ENCODE measurements at places on chromosomes 2 and 18. TPM values are rescaled to one million over a fixed set of nuclear protein-coding genes. Genes with fewer than 3 reads are reported as not detected.

SMC6 gene
- 8.1 TPM for total RNA-seq

ARHGAP28 gene
- total RNA-seq = 0.66 TPM

DNA sequence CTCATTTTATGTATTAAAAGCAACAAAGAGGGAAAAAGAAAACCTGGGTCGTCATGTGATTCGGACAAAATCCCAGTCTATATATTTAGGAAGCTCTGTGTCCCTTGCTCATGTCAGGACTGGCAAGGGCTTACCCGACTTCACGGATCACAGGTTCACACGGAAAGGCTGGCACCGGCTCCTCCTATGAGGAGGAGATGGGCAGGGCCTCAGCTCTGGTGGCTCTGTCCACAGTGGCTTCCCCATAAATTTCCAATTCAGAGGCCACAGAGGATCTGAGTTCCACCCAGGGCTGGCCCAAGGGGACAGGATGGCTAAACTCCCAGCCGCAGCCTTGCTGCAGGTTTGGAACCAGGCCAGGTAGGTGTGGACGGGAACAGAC is 186.8 kb downstream of the BCL2 start:
- peak overlapping the region; percentile 11 for H3K27ac ChIP-seq
- no peaks in the 10 kb centered on the region for H3K27me3 ChIP-seq
- H3K4me3 ChIP-seq = no peak overlapping the region
- H3K36me3 ChIP-seq = no peaks in the 10 kb centered on the region

UBXN4 gene
- total RNA-seq = 49.5 TPM

ZBTB7C gene
- total RNA-seq = 10.8 TPM

DNA sequence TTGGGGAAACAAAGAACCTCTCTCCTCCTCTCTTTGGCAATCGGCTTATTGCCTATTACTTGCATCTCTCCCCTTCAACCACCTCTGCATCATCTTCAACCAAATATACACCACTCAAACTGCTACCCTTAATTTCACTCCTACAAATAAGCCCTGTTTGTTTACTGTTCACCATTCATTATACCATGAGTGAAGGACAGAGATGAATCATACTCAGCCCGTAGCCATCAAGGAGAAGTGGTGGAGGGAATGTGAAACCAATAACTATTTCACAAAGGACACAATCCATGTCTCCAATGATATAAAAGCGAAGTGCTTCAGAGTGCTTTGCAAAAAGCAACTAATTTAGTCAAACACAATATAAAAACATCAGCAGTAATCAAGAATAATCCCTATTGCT is 76.8 kb downstream of the CACNB4 start:
- no peaks in the 10 kb centered on the region for H3K27me3 ChIP-seq
- H3K27ac ChIP-seq = no peak overlapping the region
- H3K4me3 ChIP-seq = no peak overlapping the region
- no peaks in the 10 kb centered on the region for H3K36me3 ChIP-seq
- peaks cover 5% of the 10 kb centered on the region for H3K4me1 ChIP-seq

EGR4 gene
- total RNA-seq = not detected

DNA sequence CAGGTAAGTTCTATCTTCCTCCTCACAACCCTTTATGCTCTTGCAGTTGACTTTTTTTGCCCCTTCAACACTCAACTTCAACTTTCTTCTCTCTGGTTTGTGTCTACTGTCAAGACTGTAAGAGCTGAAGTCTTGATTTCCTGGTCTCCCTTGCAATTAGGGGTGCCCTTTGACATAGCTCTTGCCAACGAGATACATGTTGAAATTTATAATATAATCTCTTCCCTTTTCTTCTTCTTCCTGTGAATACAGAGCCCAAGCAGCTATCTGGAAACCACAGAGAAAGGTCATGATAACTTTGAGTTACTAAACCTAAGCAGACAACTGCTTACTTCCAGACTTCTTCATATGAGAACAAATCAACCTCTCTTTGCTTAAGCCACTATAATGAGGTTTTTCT is 163.5 kb downstream of the MC4R start:
- H3K4me1 ChIP-seq = no peaks in the 10 kb centered on the region
- H3K27ac ChIP-seq = no peak overlapping the region
- no peaks in the 10 kb centered on the region for H3K36me3 ChIP-seq
- no peak for DNase-seq
- no peak overlapping the region for H3K4me3 ChIP-seq

DNA sequence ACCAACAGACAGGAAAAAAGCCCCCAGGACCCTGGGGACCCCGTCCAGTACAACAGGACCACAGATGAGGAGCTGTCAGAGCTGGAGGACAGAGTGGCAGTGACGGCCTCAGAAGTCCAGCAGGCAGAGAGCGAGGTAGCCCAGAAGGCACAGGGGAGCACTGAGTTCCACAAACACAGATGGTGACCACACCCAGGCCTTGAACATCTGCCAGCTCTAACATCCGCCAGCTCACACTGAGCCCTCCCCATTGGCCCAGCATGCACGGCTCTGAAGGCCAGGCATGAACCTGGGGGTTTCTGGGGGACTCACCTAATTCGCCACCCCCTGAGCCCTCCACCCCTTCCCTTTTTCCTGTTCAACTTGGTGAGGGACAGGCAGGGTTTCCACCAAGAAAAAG is 25.6 kb upstream of the PRLH start:
- DNase-seq = no peak
- no peak overlapping the region for H3K4me3 ChIP-seq
- H3K27ac ChIP-seq = no peak overlapping the region
- no peaks in the 10 kb centered on the region for H3K27me3 ChIP-seq

DNA sequence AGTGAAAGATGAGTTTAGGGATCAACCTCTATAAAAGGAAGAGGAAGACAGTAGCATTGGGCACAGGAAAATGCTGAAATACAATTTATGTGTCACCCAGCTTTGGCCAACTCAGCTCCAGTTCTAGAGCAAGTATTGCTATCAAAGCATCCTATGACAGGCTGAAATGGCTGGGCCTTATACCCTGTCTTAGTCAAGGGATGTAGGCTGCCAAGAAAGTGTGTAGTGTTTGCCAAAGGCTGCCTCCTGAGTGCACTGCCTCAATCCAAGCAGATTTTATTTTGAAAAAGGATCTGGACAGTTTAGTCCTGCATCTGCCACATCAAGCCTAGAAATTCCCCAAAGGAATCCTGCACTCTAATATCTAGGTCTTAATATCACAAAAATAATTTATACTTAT is 359.9 kb upstream of the ZC3H15 start:
- no peak overlapping the region for H3K4me3 ChIP-seq
- peaks cover 9% of the 10 kb centered on the region for H3K4me1 ChIP-seq
- no peaks in the 10 kb centered on the region for H3K27me3 ChIP-seq
- H3K27ac ChIP-seq = no peak overlapping the region
- DNase-seq = no peak

TBR1 gene
- not detected for total RNA-seq

TMEM163 gene
- total RNA-seq = 0.42 TPM

DNA sequence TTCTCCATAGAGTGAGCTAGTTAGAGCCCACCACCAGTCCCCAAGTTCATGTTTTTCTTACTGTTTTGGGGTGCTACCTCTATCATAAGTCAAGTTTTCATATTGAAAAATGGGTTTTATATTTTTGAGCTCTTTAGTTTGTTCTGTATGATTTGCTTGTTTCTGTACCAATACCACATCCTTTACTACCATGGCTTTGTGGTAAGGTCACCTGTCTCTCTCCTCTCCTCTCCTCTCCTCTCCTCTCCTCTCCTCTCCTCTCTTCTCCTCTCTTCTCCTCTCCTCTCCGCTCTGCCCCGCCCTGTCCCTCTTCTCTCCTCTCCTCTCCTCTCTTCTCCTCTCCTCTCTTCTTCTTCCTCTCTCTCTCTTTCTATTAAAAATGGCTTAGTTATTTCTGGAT is 22.1 kb upstream of the LBH start:
- no peak overlapping the region for H3K4me3 ChIP-seq
- H3K27ac ChIP-seq = no peak overlapping the region
- DNase-seq = no peak

DNA sequence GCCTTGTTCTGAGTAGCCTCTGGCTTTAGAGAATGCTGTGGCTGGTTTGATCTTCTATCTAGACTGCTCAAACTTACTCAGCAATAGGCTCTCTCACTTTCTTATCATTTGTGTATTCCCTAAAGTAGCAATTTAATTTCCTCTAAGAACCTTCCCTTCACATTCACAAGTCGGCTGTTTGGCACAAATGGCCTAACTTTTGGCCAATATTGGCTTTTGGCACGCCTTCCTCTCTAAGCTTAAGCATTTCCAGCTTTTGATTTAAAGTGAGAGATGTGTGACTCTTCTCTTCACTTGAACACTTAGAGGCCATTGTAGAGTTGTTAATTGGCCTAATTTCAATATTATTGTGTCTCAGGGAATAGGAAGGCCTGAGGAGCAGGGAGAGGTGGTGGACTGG is 219.5 kb upstream of the PXDN start:
- no peaks in the 10 kb centered on the region for H3K27me3 ChIP-seq
- no peaks in the 10 kb centered on the region for H3K4me1 ChIP-seq
- no peak overlapping the region for H3K27ac ChIP-seq
- H3K4me3 ChIP-seq = no peak overlapping the region
- DNase-seq = no peak

- peaks cover 10% of the 10 kb centered on the region for H3K4me1 ChIP-seq
- no peak overlapping the region for H3K4me3 ChIP-seq
- no peak overlapping the region for H3K27ac ChIP-seq
- no peak for DNase-seq
Measured at GRCh38 chr18:60188958-60189357, 183.6 kb downstream of the MC4R start.

GRCh38 chr18:9563331-9563730 is 51.0 kb downstream of the PPP4R1 start:
- H3K27me3 ChIP-seq = no peaks in the 10 kb centered on the region
- no peak overlapping the region for H3K4me3 ChIP-seq

DNA sequence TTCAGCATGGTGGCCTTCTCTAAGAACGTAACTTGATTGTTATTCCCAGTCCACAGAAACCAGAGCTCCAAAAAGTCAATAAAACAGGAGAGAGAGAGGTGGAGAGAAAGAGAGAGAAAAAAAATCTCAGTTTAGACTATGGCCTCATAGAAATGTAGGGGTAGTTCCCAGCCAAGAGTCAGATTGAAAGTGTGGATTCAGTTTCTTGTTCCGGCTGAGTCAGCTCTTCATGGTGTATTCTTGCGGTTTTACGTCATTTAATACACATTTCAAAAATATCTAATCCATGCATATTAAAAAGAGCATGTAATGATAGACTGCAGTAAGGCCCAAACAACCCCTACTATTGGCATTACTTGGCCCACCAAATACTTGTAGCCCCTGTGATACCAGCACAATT is 303.9 kb downstream of the ETAA1 start:
- no peaks in the 10 kb centered on the region for H3K27me3 ChIP-seq
- no peaks in the 10 kb centered on the region for H3K36me3 ChIP-seq
- no peak overlapping the region for H3K27ac ChIP-seq
- no peaks in the 10 kb centered on the region for H3K4me1 ChIP-seq

- H3K36me3 ChIP-seq = no peaks in the 10 kb centered on the region
- no peak overlapping the region for H3K4me3 ChIP-seq
- no peak overlapping the region for H3K27ac ChIP-seq
- no peaks in the 10 kb centered on the region for H3K27me3 ChIP-seq
- H3K4me1 ChIP-seq = peaks cover 3% of the 10 kb centered on the region
Measured at GRCh38 chr18:50578030-50578429, 18.1 kb downstream of the MAPK4 start.

DNA sequence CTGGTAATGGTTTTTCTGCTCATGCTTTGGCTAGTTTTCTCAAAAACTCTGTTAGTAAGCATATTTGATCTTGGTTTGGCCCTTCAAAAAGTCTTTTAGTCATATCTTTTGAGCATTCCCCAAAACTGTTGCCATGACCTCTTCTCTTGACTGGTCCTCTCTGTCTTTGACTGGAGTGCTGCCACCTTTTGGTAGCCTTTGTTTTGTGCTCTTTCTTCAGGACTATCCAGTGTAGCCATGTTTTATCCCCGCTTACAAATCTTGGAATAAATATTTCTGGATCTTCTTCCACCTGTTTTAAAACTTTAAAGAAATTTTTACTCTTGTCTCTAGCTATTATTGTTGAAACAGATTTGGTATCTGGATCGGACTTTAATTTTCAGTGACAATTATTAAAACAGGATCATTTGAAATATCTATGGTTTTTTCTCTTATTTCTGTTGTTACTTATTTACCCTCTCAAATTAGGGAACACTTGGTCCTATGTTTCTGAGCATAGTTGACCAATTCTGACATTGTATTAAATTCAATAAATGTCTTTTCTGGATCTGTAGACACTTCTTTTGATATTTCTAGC is 965 bp upstream of the ELOA2 start:
- H3K36me3 ChIP-seq = no peaks in the 10 kb centered on the region
- H3K4me3 ChIP-seq = no peak overlapping the region

TCF4 gene
- 59.4 TPM for total RNA-seq

PID1 gene
- total RNA-seq = 48.2 TPM

GRCh38 chr2:23121968-23122648 is 262.9 kb upstream of the KLHL29 start:
- H3K4me3 ChIP-seq = no peak overlapping the region
- H3K36me3 ChIP-seq = no peaks in the 10 kb centered on the region
- DNase-seq = no peak
- H3K27me3 ChIP-seq = no peaks in the 10 kb centered on the region
- H3K4me1 ChIP-seq = no peaks in the 10 kb centered on the region
- H3K27ac ChIP-seq = no peak overlapping the region

DNA sequence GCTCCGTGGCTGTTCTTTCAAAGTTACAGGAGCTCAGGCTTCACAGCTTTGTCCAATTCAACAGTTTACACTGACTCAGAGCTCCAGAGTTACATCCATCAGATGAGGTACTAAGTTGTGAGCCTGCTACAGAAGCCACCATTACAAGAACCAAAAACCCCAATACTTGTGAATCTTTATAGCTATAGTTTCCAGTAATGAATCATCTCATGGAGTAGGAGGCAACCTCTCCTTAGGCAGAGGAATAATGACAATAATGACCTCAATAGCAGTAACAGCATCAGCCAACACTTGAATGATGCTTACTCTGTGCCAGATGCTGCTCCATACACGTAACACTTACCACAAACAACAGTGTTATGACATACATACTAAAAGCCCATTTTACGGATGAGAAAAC is 3.6 kb downstream of the ZC3H8 start:
- no peaks in the 10 kb centered on the region for H3K27me3 ChIP-seq
- H3K36me3 ChIP-seq = peaks cover 20% of the 10 kb centered on the region
- peaks cover 4% of the 10 kb centered on the region for H3K4me1 ChIP-seq
- H3K27ac ChIP-seq = no peak overlapping the region

DNAH7 gene
- total RNA-seq = 0.50 TPM

LAMA1 gene
- 0.17 TPM for total RNA-seq

DNA sequence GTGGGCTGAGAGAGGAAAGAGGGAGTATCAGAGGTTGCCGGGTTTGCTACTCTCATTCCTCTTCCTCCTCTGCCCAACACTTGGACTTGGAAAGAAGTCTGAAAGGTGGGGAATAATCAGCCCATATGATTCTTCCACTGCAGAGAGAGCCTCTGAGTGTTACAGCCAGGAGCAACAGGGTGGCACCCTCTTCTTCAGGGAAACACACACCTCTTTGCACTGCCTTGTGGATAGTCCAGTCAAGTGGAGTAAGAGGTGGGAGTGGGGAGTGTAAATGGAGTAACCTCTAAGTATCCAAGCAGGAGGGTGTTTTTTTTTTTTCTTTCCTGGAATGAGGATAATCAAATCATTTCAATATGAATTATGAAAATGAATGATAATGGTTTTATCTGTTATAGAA is 9.0 kb upstream of the SERPINB8 start:
- H3K27me3 ChIP-seq = no peaks in the 10 kb centered on the region
- no peaks in the 10 kb centered on the region for H3K36me3 ChIP-seq
- H3K4me1 ChIP-seq = no peaks in the 10 kb centered on the region
- no peak for DNase-seq
- no peak overlapping the region for H3K4me3 ChIP-seq
- H3K27ac ChIP-seq = no peak overlapping the region

GRCh38 chr2:46990231-46990588 is 74.6 kb upstream of the MCFD2 start:
- peaks cover 28% of the 10 kb centered on the region for H3K36me3 ChIP-seq
- DNase-seq = no peak
- peak overlapping the region; percentile 90 for H3K27ac ChIP-seq
- H3K27me3 ChIP-seq = no peaks in the 10 kb centered on the region
- H3K4me1 ChIP-seq = peaks cover 70% of the 10 kb centered on the region
